ENCODE measurements at places on chromosomes 3 and 15.

DNA sequence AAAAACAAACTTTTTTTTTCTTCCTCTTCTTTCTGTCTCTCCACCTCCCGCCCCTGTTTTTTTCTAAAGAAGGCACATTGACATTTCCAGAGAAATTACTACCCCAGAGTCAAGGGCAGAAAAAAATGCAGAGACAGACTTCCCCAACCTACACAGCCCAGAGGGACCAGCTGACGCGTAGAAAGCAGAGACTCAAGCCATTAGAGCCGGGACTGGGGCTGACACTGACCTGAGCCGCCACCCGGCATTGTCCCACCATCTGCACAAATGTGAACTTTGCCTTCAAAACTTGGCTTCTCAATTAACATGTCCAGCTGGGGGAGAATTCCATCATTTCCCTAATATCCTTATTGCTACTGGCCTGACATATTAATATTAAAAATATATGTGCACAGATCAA is 385.6 kb downstream of the NR2F2 start:
- DNase-seq: no peak

DNA sequence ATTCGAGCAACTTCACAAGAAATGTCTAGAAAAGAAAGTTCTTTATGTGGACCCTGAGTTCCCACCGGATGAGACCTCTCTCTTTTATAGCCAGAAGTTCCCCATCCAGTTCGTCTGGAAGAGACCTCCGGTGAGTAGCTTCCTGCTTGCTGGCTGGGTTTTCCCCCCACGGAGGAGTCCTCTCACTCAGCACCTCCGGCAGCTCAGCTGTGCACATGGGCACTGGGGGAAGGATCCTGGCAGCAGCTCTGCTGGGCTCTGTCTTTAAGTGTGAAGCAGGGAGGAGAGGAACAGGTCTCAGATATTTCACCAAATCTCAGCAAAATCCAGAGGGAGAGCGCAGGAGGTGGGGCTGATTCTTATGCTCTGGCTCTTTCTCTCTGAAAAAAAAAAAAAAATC is 684 bp downstream of the CAPN3 start:
- DNase-seq: no peak

- no peak for DNase-seq
These were observed 76.2 kb downstream of the TGFBR2 start for GRCh38 chr3:30682434-30683155.

GRCh38 chr15:93066834-93067648 is 22.0 kb downstream of the RGMA start:
- DNase-seq: no peak

DNA sequence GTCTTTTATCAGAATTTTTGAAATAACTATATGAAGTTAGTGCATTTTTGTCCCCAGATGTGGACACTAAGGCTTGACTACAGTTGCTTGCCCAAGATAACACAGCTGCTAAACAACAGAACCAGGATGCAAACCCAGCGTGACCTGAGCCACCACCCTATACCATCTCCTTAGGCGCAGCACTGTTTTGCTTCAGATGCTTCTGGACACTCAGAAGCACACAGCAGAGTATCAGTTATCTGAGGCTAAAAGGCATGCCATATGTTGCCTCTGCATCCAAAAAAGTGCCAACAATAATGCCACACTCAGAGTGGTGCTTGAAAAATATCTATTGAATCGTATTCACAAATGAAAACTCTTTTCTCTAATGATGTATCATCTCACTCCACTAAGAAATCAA is 24.5 kb downstream of the KCNMB2 start:
- no peak for DNase-seq

GRCh38 chr3:101574388-101575112 is 570 bp downstream of the PCNP start:
- DNase-seq: no peak

- DNase-seq: no peak
These were observed 308.5 kb downstream of the ROBO2 start for GRCh38 chr3:77348244-77348855.

GRCh38 chr3:190122198-190122771 is 1.6 kb upstream of the P3H2 start:
- DNase-seq: no peak

DNA sequence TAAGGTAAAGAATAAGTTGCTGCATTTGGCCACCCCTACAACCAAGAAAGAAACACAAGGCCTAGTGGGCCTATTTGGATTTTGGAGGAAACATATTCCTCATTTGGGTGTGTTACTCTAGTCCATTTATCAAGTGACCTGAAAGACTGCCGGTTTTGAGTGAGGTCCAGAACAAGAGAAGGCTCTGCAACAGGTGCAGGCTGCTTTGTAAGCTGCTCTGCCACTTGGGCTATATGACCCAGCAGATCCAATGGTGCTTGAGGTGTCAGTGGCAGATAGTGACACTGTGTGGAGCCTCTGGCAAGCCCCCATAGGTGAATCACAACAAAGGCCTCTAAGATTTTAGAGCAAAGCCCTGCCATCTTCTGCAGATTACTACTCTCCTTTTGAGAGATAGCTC is 491.3 kb downstream of the TAFA4 start:
- DNase-seq: no peak

DNA sequence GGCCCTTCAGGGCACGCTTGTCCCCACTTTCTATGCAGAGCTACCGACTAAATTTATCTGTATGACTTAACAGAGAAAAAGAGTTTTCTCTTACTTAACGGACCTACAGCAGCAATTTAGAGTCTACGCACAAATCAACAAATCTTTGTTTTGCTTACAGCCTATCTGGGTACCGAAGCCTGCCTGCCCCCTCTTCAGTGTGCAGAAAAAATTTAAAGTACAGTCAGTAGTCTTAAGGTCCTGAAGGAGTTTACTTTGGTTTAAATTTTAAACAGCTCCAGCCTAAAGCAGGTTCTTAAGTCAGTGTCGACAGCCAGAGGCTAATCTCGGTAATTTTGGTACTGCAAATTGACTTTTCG is 570 bp downstream of the SACM1L start:
- no peak for DNase-seq

GRCh38 chr15:55907797-55908196 is 85.6 kb downstream of the NEDD4 start:
- DNase-seq: no peak

DNA sequence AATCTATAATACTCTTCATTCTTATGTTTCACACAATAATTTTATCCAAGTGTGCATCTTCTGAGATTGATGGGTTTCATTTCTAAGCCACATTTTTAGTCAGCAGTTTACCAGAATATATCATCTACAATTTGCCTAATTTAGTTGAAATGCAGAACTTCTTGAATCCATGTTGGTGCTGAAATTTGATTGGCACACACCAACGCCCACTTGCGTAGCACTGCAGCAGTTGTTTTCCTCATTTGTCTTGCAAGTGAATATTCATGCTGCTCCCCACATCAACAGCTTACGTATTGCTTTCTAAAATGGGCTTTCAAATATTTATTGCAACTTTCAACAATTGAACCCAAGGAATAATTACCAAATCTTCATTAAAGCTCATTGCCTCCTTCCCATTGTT is 87.8 kb upstream of the CTDSPL start:
- DNase-seq: no peak

DNA sequence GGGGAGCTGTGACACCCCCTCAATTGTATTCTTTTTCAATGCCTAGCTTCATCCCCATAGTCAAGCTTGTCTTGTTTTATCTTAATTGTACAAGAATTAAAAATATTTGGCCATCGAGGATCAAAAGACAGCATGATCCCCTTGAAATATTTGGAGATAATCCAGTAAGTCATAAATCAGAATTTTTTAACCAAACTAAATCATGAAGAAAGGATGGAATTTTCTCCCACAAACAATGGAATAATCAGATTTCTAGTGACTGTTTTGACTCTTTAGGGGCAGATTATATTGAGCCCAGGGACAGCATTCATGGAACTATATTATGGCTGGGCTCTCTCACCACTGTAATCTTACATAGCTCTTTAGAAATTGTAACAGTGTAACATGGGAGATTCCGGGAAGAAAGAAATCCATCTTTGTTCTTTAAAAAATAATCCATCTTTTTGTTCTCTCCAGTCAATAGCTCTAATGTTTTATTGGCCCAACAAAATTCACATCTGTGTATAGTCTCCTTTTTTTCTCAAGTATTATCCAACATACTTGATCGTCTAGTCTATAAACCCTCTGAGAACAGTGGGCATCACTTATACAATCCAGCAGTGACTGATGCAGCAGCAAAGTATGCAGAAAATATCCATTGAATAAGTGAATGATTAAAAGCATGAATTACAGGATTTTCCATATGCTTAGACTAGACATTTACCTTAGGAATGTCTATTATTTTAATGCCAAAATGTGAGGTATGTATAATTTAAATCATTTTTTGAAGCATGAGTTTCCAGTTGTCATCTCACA is 277.0 kb upstream of the PLSCR5 start:
- no peak for DNase-seq

DNA sequence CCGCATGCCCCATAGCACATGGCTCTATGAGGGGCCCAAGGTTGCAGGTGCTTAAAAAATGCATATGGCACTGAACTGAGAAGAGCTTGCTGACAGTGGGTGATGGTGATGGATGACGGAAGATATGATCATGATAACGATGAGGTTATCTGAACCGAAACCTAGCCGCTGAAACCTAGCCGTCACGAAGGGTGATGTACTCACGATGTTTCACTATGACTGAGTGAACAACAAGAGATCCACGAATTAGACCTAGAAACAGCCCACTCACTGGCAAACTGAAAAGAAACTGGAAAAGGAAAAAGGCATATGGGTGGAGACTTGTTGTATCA is 57.6 kb upstream of the BCL6 start:
- no peak for DNase-seq

GRCh38 chr3:194494951-194495374 is 8.2 kb upstream of the ATP13A3 start:
- DNase-seq: no peak

- DNase-seq: no peak
These were observed 22.3 kb downstream of the NBEAL2 start for GRCh38 chr3:47001731-47002170.

DNA sequence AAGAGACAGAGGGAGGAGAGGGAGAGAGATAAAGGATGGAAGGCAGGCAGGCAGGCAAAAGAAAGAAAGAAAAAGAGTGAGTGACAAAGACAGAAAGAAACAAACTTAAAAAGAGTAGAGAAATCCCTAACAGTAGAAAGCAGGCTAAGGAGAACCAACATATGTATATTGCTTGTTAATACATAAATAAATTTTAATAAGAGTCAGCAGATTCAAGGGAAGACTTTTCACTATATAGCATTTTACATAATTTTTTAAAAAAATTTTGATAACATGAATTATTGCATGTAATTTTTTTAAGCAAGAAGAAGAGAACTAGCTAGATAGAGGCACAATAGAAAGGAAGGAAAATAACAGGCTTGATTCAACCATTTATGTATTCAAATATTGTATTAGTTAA is 291.6 kb downstream of the KCNH8 start:
- no peak for DNase-seq

- no peak for DNase-seq
These were observed 4.3 kb downstream of the HRG start for GRCh38 chr3:186670155-186670554.

DNA sequence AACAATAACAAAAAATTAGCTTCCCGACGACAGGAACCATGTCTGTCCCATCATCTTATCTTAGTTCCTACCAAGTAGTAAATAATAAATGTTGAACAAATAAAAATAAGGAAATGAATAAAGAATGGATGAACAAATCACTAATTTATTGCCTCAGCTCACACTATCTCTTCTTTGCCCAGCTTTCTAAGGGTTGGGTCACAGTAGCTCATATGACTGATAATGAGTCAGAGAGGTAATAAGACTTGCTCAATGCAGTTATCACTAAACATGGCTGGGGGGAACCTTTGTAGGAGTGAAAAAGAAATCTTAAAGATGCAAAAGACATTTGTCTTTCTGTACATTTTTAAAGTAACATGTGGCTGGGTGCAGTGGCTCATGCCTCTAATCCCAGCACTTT is 182.2 kb downstream of the WDR76 start:
- DNase-seq: no peak

DNA sequence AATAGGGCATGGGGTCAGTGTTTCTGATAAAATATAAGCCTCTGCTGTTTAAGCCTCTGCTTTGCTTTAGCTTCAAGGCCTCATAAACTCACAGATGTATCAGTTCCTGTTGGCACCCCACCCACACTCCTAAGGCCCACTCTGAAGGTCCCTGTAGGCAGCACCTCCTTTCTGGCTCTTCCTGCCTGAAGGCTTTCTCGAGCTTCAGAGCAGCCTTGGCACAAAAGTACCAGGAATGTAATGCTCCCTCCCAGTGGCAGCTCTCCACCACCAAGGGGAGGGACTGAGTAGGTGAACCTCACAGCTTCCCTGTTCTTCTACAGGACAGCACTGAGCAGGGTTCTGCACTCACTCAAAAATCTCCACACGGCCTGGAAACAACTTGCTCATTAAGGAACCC is 102.2 kb downstream of the ABHD5 start:
- DNase-seq: no peak

GRCh38 chr3:132417695-132418411 is 551 bp downstream of the DNAJC13 start:
- no peak for DNase-seq
